ENCODE measurements at places on chromosomes 6 and 20.

DNA sequence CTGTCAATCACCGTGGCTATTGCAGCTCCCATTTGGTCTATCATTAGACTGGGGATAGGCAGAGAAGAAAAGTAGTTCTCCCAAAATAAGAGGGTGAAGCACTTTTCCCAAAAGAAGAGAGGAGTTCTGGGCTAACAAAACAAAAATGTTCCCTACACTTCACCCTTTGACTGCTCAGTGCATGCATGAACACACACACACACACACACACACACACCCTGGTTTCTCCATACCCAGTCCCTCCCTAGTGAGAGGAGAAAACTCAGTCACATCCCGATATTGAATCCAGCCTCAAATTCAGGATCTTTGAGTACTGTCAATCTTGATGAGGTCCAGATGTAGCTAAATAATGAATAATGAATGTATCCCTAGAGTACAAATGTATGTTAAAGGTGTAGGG, 4.6 kb upstream of the TBPL1 start:
- no peak for DNase-seq

DNA sequence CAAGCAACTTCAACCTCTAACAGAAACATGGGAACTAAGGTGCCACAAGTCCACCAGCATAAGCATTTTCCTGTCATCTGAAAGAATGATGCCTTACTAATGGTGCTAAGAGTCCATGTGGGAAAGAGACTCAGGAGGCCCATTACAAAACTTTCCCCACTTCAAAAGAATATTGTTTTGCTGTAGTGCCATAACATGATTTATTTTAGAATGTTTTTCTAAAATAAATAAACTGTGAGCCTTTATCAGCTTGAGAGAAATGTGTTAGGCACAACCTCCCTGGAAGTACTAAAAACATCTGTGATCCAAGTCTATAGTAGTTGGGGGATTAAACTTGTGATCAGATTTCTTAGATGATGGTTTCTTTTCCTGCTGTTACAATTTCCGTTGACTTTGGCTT, 330.1 kb upstream of the MAP3K7 start:
- DNase-seq: no peak

- DNase-seq: no peak
These were observed 28.3 kb downstream of the FYN start for GRCh38 chr6:111844921-111845320.

DNA sequence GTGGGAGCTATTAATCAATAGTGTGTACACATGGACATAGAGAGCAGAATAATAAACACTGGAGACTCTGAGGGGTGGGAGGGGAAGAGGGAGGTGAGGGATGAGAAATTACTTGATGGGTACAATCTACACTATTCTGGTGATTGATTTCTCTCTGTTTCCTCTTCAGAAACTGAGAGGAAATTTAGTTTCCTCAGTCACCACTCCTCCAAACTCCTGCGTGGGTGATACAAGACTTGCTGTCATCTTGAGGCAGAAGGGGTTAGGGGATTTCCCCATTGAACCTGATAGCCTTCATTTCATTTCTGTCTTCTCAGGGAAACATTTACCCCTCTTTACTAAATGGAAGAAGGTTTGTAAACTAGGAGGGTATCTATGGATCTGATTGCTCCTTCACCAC, 84.3 kb upstream of the ESR1 start:
- no peak for DNase-seq
